ENCODE measurements at places on chromosomes 16 and 17.
A peak's percentile ranks its signal among the peaks of the same experiment; 100 is the strongest.

DNA sequence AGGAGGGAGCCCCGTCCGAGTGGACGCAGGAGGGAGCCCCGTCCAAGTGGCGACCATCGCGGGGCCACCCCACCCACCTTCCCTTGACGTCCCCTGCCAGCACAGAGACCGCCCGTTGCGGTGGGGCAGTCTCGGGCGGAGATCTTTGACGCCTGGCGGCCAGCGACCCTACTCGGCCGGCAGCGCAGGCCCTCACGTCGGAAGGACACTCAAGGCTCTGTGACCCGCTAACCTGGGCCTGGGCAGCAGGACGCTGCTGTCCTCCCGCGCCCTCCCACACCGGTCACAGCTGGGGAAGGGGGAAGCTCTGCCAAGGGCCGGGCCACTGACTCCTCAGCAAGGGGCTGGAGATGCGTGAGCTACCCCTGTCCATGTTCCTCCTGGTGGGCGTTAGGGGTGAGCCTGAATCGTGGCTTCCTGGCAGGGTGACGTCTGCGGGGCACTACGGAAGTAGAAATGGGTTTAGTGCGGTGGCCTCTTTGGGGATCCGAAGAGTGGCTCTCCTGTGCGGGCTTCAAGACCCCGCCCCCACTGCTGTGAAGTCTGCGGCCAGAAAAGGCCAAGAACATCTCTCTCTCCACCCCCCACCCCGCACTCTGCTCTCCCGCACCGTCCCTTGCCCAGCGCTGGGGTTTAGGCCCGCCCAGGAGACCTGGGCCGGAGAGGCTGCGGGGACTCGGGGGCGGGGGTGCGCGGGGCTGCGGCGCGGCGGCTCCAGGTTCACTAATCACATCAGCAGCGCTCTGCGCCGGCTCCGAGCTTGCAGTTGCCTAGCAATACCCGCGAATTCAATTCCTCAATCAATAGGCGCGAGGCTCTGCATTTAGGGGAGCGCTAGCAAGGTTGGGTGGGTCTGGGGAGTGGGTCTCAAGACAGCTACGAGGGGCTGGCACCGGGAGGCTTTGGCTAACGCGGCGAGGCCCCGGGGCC is 5.8 kb downstream of the CBX8 start:
- no peak for DNase-seq

DNA sequence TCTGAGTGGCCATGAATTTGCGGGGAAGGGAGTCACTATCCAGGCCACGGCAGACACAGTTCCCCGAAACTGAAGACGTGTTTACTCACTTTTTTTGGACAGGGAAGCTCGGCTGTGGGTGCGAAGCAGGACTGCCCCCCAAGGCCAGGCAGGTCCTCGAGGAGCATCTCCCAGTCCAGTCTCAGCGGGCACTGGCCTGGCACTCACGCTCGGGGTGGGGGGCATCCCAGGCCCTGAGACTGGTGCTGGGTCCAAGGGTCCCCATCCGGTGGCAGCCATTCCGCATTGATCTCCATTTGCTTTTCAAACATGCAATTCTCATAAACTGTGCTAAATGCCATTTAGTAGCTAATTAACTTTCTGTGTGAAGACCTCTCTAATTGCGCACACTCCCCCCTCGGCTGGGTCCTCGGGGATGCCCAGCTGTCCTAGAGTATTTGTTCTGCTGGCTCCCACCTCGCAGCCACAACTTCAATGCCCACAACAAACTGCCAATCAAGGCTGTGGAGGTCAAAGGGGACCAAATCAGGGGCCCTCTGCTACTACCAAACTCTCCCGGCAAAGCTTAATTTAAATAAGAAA is 50.2 kb downstream of the TBC1D16 start:
- DNase-seq, result no peak

DNA sequence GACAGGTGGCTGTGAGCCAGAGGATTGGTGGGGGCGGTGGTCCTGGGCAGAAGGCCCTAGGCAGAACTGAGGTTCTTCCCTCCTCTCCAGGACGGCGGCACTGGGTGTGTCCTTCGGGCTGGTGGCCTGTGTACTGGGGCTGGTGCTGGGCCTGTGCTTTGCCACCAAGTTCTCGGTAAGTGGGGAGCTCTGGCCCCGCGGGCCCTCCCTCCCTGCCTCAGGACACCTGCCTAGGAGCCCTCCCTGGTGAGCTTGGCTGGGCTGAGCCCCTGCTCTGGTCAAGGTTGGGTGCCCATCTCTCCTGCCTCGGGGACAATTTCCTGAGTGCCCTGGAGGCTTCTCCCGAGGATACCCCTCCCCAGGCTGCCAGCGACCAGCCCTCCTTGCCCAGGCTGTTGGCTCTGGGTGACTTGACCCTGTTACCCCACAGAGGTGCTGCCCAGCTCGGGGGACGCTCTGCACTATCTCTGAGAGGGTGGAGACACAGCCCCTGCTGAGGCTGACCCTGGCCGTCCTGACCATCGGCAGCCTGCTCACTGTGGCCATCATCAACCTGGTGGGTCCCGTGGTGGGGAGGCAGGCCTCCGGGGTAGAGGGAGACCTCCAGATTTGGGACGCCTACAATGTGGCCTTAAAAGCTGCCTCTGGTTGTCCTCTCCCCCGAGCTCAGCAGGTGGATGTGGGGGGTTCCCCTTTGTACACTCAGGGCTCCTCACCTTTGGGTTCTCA is 42.0 kb downstream of the ADCY7 start:
- DNase-seq, result no peak

DNA sequence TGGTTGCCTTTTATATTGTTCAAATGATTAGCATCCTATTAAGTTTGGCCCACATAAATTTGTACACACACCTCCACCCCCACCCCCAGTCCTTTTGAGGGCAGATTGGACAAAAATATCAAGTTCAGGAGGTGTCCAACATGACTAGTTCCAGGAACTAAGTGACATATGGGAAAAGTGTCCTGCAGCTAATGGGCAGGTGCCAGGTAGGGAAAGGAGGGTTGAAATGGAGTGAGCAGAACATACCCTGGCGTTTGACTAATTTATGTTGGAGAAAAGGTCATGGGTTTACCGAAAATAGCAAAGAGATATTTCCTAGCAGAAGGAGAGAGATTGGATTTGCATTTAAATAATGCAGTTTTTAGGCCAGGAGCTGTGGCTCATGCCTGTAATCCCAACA is 4.9 kb downstream of the KCTD2 start:
- no peak for DNase-seq

DNA sequence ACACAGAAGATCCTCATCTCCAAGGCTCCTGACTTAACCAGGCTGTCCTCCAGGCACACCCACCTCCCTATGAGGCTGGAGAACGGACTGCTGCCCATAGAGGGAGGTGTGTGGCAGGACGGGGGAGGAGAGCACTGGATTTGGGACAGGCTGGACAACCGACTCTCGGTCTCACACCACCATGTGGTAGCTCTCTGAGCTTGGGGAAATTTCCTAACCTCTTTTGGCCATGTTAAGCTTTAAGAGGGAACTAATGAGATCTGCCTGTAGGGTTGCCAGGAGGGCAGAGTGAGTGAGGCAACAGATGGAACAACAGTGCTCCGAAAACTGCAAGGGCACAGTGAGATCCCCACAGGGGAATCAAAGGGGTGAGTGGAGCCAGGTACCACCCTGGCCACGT is 32.7 kb downstream of the RHBDL3 start:
- no peak for DNase-seq

- DNase-seq, result peak; percentile 41
These were observed 32.0 kb downstream of the SCPEP1 start for GRCh38 chr17:57009737-57010445.

GRCh38 chr17:58694302-58694701 is 1.9 kb downstream of the RAD51C start:
- DNase-seq, result no peak

DNA sequence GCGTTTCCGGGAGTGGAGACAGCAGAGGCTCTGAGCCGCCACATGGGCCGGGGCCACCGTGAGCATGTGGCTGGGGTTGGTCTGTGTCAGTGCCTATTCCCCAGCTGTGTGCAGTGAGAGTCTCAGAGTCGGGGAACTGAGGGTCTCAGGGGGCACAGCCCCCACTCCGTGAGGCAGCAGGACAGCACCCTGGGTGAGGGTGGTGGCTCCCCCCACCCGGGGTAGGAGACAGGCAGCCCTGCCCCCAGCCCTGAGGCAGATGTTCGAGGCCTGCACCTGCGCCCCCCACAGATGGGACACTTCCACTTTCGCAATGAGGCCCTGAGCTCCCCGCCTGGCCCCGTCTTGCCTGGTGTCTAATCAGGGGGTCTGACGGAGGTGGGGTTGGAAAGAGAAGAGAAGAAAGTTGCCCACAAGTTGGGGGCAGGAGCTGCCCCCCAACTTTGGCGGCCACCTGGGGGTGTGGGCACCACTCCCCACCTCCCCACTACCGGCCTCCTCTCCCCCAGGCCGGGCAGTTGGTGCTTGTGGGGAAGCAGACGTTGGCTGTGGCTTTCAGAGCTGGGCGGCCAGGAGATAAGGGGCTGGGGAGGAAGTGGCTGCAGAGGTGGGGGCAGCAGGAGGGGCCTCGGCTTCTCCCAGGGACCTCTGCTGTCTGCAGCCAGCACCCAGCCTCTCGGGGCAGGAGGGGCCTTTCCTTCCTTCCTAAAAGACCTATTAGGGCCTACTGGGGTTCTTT is 1.8 kb upstream of the CBFA2T3 start:
- no peak for DNase-seq
